ENCODE measurements at places on chromosomes 2 and 18. TPM values are rescaled to one million over a fixed set of nuclear protein-coding genes. Genes with fewer than 3 reads are reported as not detected.

DNA sequence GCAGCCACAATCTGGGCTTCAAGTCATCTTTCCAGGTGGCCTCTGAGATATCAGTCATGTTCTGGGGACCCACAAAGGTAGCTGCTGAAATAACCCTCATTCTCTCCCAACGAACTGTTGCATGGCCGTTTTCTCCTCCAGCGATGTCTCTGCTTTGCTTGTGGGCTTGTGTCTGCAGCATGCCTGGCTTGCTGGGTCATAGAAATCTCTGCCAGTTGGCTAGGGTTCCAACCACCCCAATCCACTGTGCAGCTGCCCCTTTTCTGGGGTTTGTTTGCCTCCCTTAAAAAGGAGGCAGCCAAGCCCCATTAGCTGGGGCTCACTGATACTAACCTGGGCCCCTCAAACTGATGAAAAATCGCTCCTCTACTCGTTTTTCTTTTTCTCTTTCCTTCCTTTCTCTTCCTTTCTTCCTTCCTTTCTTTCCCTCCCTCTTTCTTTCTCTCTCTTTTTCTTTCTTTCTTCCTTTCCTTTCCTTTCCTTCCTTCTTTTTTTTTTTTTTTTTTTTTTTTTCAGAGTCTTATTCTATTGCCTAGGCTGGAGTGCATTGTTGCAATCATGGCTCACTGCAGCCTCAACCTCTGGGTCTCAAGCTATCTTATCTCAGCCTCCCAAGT is 680.0 kb downstream of the EPHA4 start:
- no peaks in the 10 kb centered on the region for H3K36me3 ChIP-seq
- H3K27me3 ChIP-seq: peaks cover 7% of the 10 kb centered on the region
- no peak overlapping the region for H3K4me3 ChIP-seq
- no peak for DNase-seq

- H3K27ac ChIP-seq: no peak overlapping the region
- no peak for DNase-seq
- H3K4me3 ChIP-seq: no peak overlapping the region
- H3K36me3 ChIP-seq: no peaks in the 10 kb centered on the region
These were observed 61.7 kb downstream of the STRADB start for GRCh38 chr2:201513271-201513670.

- H3K27me3 ChIP-seq: peaks cover 33% of the 10 kb centered on the region
- no peaks in the 10 kb centered on the region for H3K36me3 ChIP-seq
- no peak for DNase-seq
- H3K4me1 ChIP-seq: peaks cover 7% of the 10 kb centered on the region
- H3K4me3 ChIP-seq: no peak overlapping the region
These were observed 60.9 kb upstream of the ACAA2 start for GRCh38 chr18:49874238-49874637.

- H3K27ac ChIP-seq: no peak overlapping the region
- H3K4me3 ChIP-seq: no peak overlapping the region
- DNase-seq: no peak
- H3K36me3 ChIP-seq: no peaks in the 10 kb centered on the region
- H3K27me3 ChIP-seq: peaks cover 11% of the 10 kb centered on the region
- no peaks in the 10 kb centered on the region for H3K4me1 ChIP-seq
These were observed 110.4 kb upstream of the DYNAP start for GRCh38 chr18:54480616-54481015.

DNA sequence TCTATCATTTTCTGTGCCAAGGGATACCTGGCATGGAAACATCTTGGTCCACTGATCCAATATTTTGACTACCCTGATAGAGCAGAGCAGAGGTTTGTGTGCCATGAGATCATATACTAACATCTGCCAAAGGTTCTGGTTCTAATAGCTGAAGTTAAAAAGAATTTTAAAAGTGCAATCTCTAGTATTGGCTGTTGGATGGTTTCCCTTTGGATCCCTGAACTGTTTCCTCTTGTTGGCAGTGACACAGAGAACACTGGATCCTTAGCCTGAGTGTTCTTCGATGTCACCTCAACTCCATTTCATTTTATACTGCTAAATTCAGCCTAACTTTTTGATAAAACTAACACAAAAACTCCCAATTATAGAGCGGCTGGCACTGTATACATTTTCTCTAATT is 169.3 kb upstream of the FBXO11 start:
- DNase-seq: no peak
- no peaks in the 10 kb centered on the region for H3K4me1 ChIP-seq
- no peak overlapping the region for H3K27ac ChIP-seq
- H3K4me3 ChIP-seq: no peak overlapping the region
- H3K27me3 ChIP-seq: peaks cover 13% of the 10 kb centered on the region

- no peaks in the 10 kb centered on the region for H3K4me1 ChIP-seq
- no peak overlapping the region for H3K27ac ChIP-seq
- no peak overlapping the region for H3K4me3 ChIP-seq
- DNase-seq: peak; percentile 3
- H3K36me3 ChIP-seq: no peaks in the 10 kb centered on the region
- peaks cover 9% of the 10 kb centered on the region for H3K27me3 ChIP-seq
These were observed 72.0 kb upstream of the TMEM178A start for GRCh38 chr2:39593439-39594393.

GRCh38 chr2:109141727-109142283 is 12.8 kb downstream of the SH3RF3 start:
- H3K36me3 ChIP-seq: no peaks in the 10 kb centered on the region
- DNase-seq: no peak
- H3K27ac ChIP-seq: no peak overlapping the region
- peaks cover 29% of the 10 kb centered on the region for H3K27me3 ChIP-seq
- H3K4me1 ChIP-seq: peaks cover 49% of the 10 kb centered on the region

GRCh38 chr2:160367887-160368286 is 125.7 kb downstream of the RBMS1 start:
- peaks cover 77% of the 10 kb centered on the region for H3K4me1 ChIP-seq
- peak overlapping the region; percentile 3 for H3K27ac ChIP-seq
- H3K27me3 ChIP-seq: no peaks in the 10 kb centered on the region
- DNase-seq: peak; percentile 10
- peak overlapping the region; percentile 47 for H3K4me3 ChIP-seq
- H3K36me3 ChIP-seq: peaks cover 4% of the 10 kb centered on the region

GRCh38 chr2:62216113-62216512 is 20.2 kb downstream of the B3GNT2 start:
- no peak for DNase-seq
- H3K27ac ChIP-seq: no peak overlapping the region
- no peak overlapping the region for H3K4me3 ChIP-seq
- peaks cover 16% of the 10 kb centered on the region for H3K36me3 ChIP-seq
- peaks cover 96% of the 10 kb centered on the region for H3K4me1 ChIP-seq

DNA sequence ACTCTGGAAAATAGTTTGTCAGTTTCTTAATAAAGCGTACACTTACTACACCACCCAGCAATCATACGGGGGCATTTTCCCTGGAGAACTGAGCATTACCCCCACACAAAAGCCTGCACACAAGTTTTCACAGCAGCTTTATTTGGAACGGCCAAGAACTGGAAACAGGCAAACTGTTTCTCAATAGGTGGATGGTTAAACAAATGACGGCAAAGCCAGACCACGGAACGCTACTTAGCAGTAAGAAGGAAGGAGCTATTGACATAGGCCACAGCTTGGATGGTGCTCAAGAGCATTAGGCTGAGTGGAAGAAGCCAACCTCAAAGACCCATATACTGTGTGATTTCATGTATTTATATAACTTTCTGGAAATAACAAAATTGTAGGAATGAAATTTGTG is 9.0 kb downstream of the MALL start:
- H3K27ac ChIP-seq: no peak overlapping the region
- peaks cover 19% of the 10 kb centered on the region for H3K4me1 ChIP-seq
- no peak for DNase-seq

- peaks cover 17% of the 10 kb centered on the region for H3K27me3 ChIP-seq
- DNase-seq: no peak
- H3K4me3 ChIP-seq: no peak overlapping the region
- no peak overlapping the region for H3K27ac ChIP-seq
- H3K4me1 ChIP-seq: no peaks in the 10 kb centered on the region
These were observed 88.8 kb downstream of the INHBB start for GRCh38 chr2:120434492-120435308.

DNA sequence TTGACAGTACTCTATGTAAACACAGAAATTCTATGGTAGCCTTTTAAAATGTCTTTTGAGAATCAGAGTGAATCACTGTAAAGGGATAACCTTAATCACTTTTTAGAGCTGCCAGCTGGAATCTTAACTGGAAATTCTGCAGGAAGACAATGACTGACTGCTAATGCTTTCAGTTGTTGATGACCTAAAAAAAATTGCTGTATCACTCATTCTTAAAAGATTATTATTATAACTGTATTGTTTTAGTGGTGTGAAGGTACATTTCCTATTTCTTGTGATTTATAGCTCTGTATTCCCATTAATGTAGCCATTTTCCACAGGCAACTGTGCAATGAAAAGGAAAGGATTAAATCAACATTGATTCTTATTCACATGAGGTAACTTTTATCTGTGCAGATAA is 260.5 kb downstream of the CALCRL start:
- no peak overlapping the region for H3K27ac ChIP-seq
- DNase-seq: no peak

GRCh38 chr2:71122387-71123298 is 7.4 kb downstream of the MCEE start:
- DNase-seq: no peak
- no peaks in the 10 kb centered on the region for H3K27me3 ChIP-seq
- H3K27ac ChIP-seq: no peak overlapping the region
- peaks cover 11% of the 10 kb centered on the region for H3K4me1 ChIP-seq
- peaks cover 13% of the 10 kb centered on the region for H3K36me3 ChIP-seq

GRCh38 chr18:7590826-7591560 is 23.9 kb downstream of the PTPRM start:
- H3K27ac ChIP-seq: no peak overlapping the region
- H3K4me1 ChIP-seq: no peaks in the 10 kb centered on the region
- no peaks in the 10 kb centered on the region for H3K36me3 ChIP-seq
- peaks cover 6% of the 10 kb centered on the region for H3K27me3 ChIP-seq

DNA sequence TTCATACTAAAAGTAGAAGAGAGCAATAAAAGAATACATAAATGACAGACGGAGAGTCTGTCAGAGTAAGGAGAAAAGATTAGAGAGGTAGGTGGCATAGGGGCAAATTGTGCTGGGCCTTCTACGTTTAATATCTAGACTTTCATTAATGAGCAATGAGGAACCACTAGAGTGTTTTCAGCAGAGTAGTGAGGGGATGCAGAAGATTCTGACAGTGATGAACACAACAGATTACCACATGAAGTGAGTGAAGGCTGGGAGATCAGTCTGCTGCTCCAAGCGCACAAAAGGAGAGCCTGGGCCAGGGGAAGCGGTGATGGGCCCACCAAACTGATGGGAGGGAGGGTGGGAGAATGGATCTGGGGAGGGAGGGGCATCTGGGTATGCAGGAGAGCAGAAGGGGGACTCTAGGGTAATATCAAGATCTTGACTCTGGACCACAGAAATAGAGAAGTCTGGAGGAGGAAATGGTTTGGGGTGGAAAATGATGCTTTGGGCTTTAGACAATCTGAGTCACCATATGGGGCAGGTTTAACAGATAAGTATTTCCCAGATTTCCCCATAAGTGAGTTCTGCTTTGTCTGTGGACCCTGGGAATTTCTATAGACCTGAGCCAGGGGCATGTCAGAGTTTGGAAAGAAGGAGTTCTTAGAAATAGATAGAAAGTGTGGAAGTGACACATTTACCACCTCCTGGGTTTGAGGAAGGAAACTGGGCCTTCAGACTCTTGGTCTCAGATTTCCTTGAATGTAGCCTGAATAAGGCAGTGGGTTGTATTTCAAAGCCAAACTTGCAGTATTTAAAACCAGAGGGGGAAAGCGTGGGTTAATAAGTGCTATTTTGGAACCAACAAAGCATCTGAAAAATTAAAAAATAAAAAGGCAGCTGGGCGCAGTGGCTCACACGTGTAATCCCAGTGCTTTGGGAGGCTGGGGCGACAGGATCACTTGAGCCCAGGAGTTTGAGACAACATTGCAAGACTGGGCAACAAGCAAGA is 15.0 kb upstream of the IL1A start:
- no peak for DNase-seq
- H3K4me1 ChIP-seq: peaks cover 18% of the 10 kb centered on the region
- peaks cover 7% of the 10 kb centered on the region for H3K27me3 ChIP-seq

DNA sequence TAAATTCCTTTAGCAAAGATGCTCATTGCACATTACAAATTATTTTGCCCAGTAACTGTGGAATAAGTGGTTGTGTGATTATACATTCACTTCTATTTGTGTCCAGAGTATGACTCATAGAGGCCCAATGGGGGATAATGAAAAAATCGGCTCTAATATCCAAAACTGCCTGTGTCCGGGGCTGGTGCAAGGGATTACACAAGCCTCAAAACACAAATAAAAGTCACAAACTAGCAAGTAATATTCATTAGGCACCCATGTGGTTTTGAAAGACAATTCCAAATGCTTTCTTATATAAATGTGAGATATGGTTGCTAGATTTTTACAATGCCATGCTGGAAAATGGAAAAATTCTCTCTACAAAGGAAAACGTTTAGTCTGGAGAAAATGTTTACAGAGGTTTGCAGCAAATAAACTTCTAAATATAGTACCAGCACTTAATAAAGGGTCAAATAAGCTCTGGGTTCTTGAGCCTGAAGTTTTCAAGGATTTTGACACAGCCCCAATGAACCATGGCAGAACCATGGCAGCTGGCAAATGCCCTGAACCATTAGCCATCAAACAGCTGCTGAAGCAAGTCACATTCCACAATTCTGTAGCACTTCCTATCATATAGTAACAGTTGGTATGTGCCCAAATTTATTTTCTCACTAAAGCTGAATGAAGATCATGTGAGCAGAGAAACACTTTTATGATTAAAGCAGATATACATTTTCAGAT is 40.5 kb downstream of the IRS1 start:
- H3K27me3 ChIP-seq: no peaks in the 10 kb centered on the region
- no peak overlapping the region for H3K4me3 ChIP-seq
- H3K36me3 ChIP-seq: no peaks in the 10 kb centered on the region
- peaks cover 11% of the 10 kb centered on the region for H3K4me1 ChIP-seq
- no peak for DNase-seq
- H3K27ac ChIP-seq: no peak overlapping the region

DNA sequence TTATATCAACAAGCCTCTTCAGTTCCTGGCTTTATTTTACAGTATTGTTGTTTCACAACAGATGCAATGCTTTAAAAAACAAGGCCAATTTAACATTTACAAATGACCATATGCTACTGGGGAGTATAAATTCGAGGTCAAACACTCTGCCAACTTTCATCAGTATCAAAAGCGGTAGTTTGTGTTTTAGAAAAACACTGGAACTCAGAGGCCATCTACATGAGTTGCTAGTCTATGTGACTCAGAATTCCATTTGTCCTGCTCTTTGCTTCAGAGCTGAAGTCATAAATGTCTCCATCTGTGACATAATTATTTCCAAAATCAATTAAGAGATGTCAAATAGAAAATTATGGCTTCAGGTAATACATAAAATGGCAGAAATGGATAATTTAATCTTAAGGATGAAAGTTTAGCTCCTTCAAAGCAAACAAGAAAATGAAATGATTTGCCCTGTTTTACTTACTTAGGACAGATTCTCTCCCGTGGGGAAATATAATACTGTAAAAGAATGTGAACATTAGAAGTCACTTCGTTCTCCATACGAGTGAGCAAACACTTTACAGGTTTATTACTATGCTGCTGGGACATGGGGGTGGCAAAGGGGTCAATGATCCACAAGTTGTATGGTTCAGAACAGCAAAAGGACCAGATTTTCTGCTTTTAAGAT is 3.7 kb downstream of the MEX3C start:
- no peak for DNase-seq
- H3K27me3 ChIP-seq: no peaks in the 10 kb centered on the region
- H3K4me1 ChIP-seq: peaks cover 60% of the 10 kb centered on the region
- peaks cover 25% of the 10 kb centered on the region for H3K36me3 ChIP-seq
- peak overlapping the region; percentile 88 for H3K27ac ChIP-seq
- H3K4me3 ChIP-seq: peak overlapping the region; percentile 80

MALL gene
- not detected for total RNA-seq

MEIS1 gene
- 0.34 TPM for total RNA-seq

C1QL2 gene
- total RNA-seq: not detected

C2orf66 gene
- 0.38 TPM for total RNA-seq

NEU4 gene
- 0.37 TPM for total RNA-seq

C2orf81 gene
- total RNA-seq: 4.9 TPM

AKAIN1 gene
- total RNA-seq: not detected
